ENCODE measurements at places on chromosomes 6 and 20.

DNA sequence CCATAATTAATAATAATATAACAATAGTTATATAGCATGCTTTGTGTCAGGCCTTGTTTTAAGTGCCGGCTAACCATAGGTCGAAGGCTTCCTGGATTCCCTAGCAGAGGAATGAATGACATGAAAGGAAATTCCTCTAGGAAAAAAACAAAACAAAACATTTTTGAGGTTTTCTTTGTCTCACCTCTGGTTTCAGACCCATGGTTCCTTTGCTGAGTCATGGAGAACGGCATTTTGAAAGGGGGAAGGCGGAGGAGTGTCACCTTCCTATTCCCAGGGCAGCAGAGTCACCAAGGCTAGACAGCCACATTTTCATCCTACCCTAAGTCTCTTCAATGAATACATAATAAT is 25.3 kb upstream of the CCND3 start:
- DNase-seq = no peak

DNA sequence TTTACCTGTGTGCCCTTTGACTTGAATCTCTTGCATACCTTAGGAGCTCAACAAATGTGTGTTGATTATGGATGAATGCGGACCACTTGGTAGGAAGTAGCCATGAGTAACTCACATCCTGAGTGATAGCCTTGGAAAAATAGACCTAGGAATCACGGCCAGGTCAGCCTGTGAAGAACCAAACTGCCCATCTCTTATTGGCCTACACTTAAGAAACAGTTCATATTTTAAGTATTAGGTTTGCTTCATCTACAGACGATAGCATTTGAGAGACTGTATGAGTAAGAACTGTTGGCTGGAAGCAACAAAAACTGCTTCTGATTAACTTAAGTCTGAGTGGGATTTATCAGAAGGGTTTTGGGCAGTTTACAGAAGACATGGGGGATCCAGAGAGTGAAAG is 320.1 kb upstream of the PRND start:
- DNase-seq = no peak

- DNase-seq = no peak
Measured at GRCh38 chr6:158046201-158047126, 64.8 kb downstream of the SYNJ2 start.

DNA sequence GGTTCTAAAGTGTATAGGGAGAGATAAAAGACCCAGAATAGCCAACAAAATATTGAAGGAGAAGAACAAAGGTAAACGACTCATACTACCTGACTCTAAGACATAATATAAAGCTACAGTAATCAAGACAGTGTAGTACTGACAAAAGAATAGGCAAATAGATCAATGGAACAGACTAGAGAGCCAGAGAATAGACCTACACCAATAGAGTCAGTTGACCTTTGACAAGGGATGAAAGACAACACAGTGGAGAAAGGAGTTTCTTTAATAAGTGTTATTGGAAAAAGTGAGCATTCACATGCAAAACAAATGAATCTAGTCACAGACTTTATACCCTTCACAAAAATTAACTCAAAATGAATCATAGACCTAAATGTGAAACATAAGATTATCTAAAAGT is 96.4 kb downstream of the ISM1 start:
- DNase-seq = no peak

DNA sequence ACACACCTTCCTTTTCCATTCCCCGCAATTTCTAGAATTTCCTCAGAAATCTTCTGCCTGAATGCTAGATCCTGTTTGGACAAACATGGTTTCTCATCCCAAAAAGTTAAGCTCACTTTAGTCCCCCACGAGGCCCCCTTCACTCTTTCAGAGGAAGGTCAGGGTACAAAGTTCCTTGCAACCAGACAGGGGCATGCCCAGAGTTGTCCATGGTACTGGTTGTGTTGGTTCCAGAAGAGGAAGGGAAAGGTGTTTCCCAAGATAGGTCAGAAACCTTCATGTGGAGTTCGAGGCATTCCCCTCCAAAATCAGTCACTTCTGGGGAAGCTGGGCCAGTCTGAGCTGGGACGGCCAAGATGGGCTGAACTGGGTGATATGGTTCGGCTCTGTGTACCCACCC is 167.6 kb upstream of the MAFB start:
- DNase-seq = no peak

DNA sequence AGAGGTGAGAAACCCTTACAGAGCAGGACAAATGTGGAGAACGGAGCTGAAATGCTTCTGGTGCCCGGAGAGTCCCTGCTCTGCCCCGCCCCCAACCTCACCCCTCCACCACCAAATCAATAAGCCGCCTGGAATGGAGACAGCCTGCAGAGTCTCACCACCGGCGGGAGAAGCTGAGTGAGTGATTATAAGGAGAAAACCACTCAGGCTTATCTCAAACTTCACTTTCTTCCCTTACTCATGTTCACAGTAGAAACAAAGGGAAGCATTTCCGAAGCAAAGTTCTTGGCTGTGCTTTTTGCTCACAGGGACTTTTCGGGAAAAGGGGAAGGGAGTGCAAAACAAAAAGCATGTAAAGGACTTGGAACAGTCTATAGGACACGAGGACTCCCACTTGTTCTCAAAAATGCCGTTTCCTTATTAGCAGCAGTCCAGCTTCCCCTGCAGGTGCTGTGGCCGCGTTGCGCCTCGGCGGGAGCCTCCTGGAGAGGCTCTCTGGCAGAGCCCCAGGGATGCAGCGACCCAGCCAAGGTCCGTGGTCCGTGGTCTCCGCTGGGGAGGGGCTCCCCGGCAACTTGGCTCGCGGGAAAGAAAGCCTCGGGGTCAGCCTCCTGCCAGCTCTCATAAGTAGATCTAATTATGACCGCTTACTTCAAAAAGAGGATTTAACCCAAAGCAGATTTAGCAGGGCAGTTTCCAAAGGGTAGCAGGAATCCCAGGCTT is 64.8 kb upstream of the TMEM30A start:
- DNase-seq = no peak

GRCh38 chr6:64146876-64147275 is 511.3 kb downstream of the PHF3 start:
- no peak for DNase-seq

- no peak for DNase-seq
Measured at GRCh38 chr6:132893772-132894490, 79.6 kb downstream of the RPS12 start.

GRCh38 chr20:37991157-37991866 is 41.9 kb downstream of the TTI1 start:
- DNase-seq = no peak

DNA sequence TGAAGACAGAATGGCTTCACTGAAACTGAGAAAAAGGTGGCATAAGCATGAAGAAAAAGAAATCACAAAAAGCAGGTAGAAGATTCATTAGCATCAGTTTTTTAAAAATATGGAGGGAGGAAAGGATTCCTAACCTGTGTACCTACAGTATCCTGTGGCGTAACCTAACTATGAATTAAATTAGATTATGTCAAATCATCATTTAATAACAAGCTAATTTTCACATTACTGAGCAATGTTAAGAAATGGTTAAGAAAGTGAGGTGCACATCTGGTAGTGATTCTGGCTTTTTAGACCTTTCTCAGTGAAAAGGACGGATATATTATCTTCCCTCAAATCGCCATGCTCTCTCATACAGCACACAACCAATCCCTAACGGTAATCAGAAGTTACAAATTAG is 12.5 kb downstream of the CD164 start:
- DNase-seq = no peak

DNA sequence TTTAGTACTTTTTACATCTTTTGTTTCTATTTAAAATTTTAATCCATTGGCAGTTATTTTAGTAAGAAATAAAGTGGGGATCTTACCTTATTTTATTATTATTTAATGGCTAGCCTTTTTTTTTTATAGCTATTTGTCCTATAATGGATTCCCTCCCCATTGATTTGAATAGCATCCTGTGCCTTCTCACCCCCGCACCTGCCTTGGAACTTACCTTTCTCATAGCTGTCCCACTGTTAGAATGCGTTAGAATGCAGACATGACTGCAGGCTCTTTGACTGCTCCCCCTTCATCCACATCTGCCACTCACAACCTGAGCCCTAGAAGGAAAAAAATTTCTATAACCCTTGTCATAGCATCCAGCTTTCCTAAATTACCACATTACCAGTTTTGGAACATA is 9.1 kb downstream of the PKIB start:
- DNase-seq = no peak

DNA sequence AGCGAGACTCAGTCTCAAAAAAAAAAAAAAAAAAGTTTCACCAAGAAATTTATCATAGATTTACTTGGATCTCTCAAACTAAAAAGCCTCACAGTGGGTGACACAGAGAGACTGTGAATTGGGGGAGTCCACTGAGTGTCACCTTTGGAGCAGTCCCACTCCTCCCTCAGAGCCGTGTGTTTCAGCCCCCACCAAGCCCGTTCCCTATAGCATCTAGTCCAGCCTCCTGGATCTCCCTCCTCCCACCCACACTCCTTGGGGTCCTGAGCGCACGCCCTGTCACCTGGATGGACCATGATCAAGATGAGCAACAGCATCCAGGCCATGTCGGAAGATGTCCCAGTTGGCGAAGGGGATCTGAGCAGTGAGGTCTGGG is 422 bp downstream of the NCR3 start:
- no peak for DNase-seq

- DNase-seq = no peak
Measured at GRCh38 chr6:113645986-113646385, 211.2 kb upstream of the MARCKS start.

DNA sequence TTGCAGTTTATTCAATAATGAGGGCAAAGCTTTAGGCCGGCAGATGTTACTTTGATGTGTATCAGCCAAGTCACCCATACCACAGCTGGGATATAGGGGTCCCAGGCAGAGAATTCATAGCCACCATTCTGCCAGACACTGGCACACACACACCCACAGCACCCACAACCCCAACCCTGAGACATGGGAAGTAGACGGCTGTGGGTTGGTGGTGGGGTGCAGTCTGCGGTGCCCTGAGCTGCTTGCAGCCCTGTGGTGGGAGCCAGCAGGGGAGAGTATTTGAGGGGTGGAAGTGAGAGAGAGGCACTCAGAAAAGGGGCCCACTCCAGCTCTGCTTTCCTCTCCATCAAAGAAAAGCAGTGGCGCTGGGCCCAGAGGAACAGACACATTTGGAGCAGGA is 125.3 kb downstream of the FOXO3 start:
- no peak for DNase-seq

- no peak for DNase-seq
Measured at GRCh38 chr6:142728364-142728763, 216.6 kb downstream of the HIVEP2 start.

- no peak for DNase-seq
Measured at GRCh38 chr20:11989018-11989771, 71.5 kb downstream of the BTBD3 start.

DNA sequence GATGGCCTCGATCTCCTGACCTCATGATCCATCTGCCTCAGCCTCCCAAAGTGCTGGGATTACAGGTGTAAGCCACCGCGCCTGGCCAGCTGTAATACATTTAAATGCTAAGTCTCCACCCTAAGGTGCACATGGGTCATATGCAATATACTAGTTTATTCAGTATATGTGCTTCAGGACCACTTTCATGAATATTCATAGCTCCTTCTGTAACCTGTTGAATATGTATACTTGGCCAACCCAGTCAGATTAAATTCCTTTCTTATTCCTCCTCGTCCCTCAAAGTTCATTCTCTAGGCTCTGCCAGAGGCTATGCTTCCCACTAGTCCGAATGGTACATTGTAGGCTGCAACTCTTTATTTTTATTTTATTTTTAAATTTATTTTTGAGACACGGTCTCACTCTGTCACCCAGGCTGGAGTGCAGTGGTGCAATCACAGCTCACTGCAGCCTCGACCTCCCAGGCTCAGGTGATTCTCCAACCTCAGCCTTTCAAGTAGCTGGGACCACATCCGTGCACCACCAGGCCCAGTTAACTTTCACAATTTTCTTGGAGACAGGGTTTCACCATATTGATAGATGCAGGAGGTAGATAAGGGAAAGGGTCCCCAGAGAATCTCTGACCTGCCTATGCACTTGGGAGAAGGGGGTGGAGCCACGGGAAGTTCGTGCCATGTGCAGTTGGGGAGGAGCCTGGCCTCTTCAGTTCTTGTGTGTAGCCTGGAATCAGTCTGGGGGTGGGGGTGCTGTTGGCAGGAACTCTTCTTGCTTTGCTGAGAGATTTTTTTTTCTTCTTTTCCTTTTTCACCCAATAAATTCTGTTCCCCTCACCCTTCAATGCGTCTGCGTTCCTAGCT is 41.3 kb upstream of the DDR1 start:
- no peak for DNase-seq

DNA sequence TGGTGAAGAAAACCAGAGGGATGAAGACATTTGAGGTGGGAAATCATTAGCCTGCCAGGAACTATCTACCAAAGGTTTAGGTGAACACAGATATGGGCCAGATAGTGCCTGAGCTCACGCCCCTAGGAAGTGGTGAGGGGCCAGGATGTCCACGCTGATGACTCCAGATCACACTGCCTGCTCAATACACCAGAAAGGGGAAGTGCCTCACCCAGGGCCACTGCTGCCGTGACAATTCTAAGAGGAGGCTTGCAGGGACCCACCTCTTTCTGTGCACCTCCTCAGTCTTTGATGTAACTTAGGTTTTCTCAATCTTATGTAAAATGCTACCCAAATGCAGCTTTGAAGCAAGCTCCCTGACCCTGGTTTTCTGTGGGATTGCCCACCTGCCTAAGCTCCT is 5.4 kb upstream of the RAB44 start:
- no peak for DNase-seq

GRCh38 chr20:3981132-3981452 is 34.3 kb downstream of the RNF24 start:
- DNase-seq = no peak

GRCh38 chr20:53608071-53608455 is 14.4 kb upstream of the ZNF217 start:
- no peak for DNase-seq

DNA sequence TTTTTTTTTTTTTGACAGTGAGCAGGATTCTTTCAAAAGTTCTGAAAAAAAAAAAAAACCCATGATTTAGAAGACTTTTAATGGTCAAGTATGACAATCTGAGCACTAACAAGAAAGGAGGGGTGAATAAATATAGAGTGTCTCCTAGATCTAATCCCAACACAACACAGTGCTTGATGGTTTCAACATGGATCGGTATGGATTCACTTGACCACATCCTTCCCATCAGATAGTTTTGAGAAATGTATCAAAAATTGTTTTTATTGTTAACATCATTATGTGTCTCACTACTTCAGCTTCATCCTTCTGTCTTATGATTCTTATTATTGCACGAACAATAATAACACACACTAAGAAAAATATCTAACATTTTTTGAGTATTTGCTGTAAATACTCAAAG is 21.0 kb downstream of the KIF13A start:
- no peak for DNase-seq
